ENCODE measurements at places on chromosomes 2 and 18. TPM values are rescaled to one million over a fixed set of nuclear protein-coding genes. Genes with fewer than 3 reads are reported as not detected.

Gene PFN4
- total RNA-seq: 1.9 TPM

DNA sequence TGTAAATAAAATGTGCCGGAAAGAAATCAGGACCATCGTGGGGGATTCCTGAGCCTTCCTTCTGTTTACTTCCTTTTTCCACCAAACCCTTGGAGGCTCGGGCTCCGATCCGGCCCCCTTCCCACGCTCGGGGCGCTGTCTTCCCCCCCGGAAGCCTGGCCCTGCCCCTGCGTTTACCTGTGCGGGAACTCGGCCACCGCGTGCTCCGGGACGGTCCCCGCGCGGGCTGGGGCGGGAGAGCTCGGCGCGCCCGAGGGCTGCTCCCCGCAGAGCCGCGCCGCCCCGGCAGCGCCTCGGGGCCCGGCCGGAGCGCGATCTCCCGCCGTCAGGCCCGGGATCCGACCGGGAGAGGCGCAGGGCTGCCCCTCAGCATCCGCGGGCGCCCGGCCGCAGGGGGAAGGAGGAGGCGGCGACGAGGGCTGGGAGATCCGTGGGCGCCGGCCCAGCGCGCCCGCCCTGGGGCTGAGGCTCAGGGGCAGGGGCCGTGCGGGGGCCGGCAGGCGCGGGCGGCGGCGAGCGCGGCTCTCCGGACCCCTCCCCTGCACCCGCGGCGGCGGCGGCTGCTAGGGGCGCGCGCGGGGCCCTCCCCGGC is 435 bp downstream of the ADCY3 start:
- no peaks in the 10 kb centered on the region for H3K27me3 ChIP-seq
- peak overlapping the region; percentile 88 for H3K4me3 ChIP-seq
- no peak for DNase-seq
- peaks cover 4% of the 10 kb centered on the region for H3K36me3 ChIP-seq
- peak overlapping the region; percentile 84 for H3K27ac ChIP-seq

GRCh38 chr18:50909261-50909660 is 30.3 kb downstream of the ME2 start:
- peaks cover 40% of the 10 kb centered on the region for H3K36me3 ChIP-seq
- no peaks in the 10 kb centered on the region for H3K27me3 ChIP-seq
- DNase-seq: no peak
- H3K4me1 ChIP-seq: peaks cover under 1% of the 10 kb centered on the region
- H3K4me3 ChIP-seq: no peak overlapping the region

GRCh38 chr2:24332791-24333540 is 27.4 kb downstream of the ITSN2 start:
- no peak overlapping the region for H3K27ac ChIP-seq
- no peak overlapping the region for H3K4me3 ChIP-seq
- peaks cover 2% of the 10 kb centered on the region for H3K36me3 ChIP-seq
- H3K27me3 ChIP-seq: no peaks in the 10 kb centered on the region
- DNase-seq: no peak

- H3K27me3 ChIP-seq: peaks cover 35% of the 10 kb centered on the region
- no peak overlapping the region for H3K4me3 ChIP-seq
- no peaks in the 10 kb centered on the region for H3K36me3 ChIP-seq
- H3K27ac ChIP-seq: no peak overlapping the region
These were observed 61.6 kb upstream of the TGFA start for GRCh38 chr2:70615222-70615621.

- peak overlapping the region; percentile 70 for H3K4me3 ChIP-seq
- H3K4me1 ChIP-seq: peaks cover 27% of the 10 kb centered on the region
- DNase-seq: no peak
- H3K27ac ChIP-seq: peak overlapping the region; percentile 78
These were observed 116.7 kb upstream of the MGAT5 start for GRCh38 chr2:134137182-134137611.

Gene IL1RN
- total RNA-seq: not detected

Gene SLC8A1
- 18.0 TPM for total RNA-seq

Gene FBXO48
- 0.81 TPM for total RNA-seq

DNA sequence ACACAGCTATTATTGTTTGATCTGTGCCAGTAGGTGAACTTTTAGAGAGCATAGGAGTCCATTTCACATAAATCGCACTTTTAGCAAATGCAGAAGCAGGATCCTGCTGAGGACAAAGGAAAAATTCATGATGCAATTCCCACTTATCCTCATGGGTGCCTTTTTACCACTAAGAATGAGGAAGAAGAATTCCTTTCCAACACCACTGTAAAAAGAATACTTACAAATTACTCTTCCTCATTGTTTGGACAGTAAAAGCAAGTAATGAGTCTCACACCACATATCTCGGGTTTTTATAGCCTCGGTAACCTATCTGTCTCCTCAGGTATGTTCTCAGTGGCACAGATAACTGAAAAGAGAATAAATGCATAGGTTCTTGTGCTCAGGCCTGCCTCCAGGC is 238.5 kb downstream of the MTX2 start:
- DNase-seq: no peak
- H3K36me3 ChIP-seq: no peaks in the 10 kb centered on the region
- no peaks in the 10 kb centered on the region for H3K4me1 ChIP-seq
- H3K27me3 ChIP-seq: peaks cover 9% of the 10 kb centered on the region
- H3K27ac ChIP-seq: no peak overlapping the region
